ENCODE measurements at places on chromosomes 5 and 9. TPM values are rescaled to one million over a fixed set of nuclear protein-coding genes. Genes with fewer than 3 reads are reported as not detected.

TICAM2 gene
- 1.3 TPM for polyA plus RNA-seq

C5orf63 gene
- 11.3 TPM for polyA plus RNA-seq

ICE1 gene
- 14.9 TPM for polyA plus RNA-seq

CFAP90 gene
- polyA plus RNA-seq, result not detected

UAP1L1 gene
- polyA plus RNA-seq, result 4.2 TPM

EGFL7 gene
- polyA plus RNA-seq, result 0.33 TPM

BBLN gene
- polyA plus RNA-seq, result 98.3 TPM

IL9 gene
- not detected for polyA plus RNA-seq

ASB6 gene
- 20.4 TPM for polyA plus RNA-seq

F12 gene
- not detected for polyA plus RNA-seq

PKD2L2 gene
- 0.29 TPM for polyA plus RNA-seq

DNM1 gene
- polyA plus RNA-seq, result 0.18 TPM

TMC1 gene
- polyA plus RNA-seq, result not detected

NXNL2 gene
- polyA plus RNA-seq, result not detected

SAXO1 gene
- polyA plus RNA-seq, result 0.25 TPM

SNCAIP gene
- not detected for polyA plus RNA-seq

CDX1 gene
- not detected for polyA plus RNA-seq

RAB3C gene
- polyA plus RNA-seq, result not detected

XRCC4 gene
- polyA plus RNA-seq, result 9.9 TPM

TMEM174 gene
- not detected for polyA plus RNA-seq

CDC25C gene
- polyA plus RNA-seq, result not detected

PCDH1 gene
- not detected for polyA plus RNA-seq

PLCXD3 gene
- polyA plus RNA-seq, result not detected

SPEF2 gene
- polyA plus RNA-seq, result 1.5 TPM

PCDHGB3 gene
- 0.21 TPM for polyA plus RNA-seq

IRX1 gene
- not detected for polyA plus RNA-seq
